SW480 (cell line): ENCODE measurements at places on chromosomes 7 and 10.
A peak's percentile ranks its signal among the peaks of the same experiment; 100 is the strongest.

DNA sequence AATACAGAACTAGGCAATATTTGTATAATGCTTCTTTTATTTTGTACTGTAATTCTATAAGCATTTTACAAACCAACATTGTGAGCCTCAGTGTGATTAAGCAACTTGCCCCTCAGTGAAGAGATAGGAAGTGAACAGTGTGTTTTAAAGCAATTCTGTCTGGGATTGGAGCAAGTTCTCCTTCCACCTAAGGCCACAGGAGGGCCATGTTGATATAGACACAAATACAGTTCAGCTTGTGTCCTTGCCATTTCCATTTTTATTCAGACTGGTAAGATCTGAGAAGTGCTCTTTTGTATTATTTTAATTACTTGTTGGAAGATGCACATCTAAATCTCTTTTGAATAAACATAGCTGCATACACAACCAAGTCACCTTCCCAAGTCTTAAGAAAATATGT lies 416.3 kb upstream of the COBL start:
- DNase-seq = peak; percentile 21

DNA sequence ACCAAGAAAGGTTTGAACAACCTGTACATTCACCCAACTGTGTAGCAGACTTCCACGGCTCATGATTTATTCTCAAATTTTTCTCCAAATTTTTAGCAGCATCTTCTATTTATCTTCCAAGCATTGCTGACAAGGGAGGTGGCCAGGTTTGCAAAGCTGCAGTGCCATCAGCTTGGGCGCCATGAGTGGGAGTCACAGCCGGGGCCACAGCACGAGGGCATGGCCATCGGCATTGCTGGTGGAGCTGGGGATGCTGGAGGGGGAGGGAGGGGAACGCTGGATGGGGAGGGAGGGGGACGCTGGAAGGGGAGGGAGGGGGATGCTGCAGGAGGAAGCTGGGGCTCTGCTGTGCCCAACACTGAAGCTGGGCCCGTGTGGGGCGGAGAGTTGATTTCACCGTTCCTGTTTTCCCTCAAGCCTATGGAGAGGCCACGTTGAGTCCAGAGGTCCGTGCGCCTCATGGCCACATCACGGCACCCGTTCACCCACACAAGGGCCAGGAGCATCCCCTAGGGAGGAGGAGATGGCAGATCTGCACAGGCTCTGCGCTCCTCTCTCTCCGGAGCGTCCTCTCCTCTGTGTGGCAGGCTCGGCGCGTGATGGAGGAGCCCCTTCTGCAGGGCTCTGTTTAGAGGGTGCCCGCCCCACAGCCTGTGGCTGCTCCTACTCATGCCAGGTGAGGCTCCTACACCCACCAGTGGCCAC lies 520.2 kb downstream of the DNAJB6 start:
- no peak for DNase-seq

- no peak for DNase-seq
Observed at GRCh38 chr7:104859754-104860426, 154.1 kb upstream of the KMT2E start.

GRCh38 chr7:38007096-38007495 lies 86.7 kb downstream of the EPDR1 start:
- peak; percentile 48 for DNase-seq
